ENCODE measurements at places on chromosomes 4 and X.

DNA sequence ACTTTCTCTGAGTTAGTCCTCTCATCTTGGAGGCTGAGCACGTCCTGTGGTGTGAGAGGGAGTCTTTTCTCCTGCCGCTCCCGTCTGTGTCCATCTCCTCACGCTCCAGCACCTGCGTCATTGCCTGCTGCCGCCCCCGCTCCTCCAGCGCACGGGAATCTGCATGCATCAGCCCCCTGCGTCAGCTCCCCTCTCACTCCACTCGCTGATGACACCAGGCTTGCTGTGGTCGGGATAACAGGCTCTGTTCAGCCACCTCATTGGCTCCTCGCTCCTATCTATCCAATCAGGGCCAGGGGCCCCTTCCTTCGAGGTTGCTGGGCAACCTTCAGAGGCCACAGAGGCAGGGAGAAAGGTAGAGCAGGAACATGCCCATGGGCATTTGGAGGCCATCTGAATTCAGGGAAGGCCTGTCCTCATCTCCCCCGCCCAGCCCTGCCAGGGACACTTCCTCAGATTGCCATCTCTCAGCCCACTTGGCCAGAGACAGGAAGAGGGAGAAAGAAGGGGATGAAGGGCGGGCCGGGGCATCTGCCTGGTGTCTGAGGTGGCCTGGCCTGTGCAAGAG is 9.3 kb downstream of the ZNF185 start:
- H3K4me3 ChIP-seq: peak overlapping the region; percentile 53
- H3K27me3 ChIP-seq: no peaks in the 10 kb centered on the region
- H3K4me1 ChIP-seq: no peaks in the 10 kb centered on the region

GRCh38 chr4:185508181-185508580 is 27.1 kb downstream of the PDLIM3 start:
- H3K4me1 ChIP-seq: no peaks in the 10 kb centered on the region
- H3K27me3 ChIP-seq: no peaks in the 10 kb centered on the region
- no peak for DNase-seq
- H3K27ac ChIP-seq: no peak overlapping the region

GRCh38 chr4:6749340-6750171 is 33.0 kb upstream of the KIAA0232 start:
- no peak overlapping the region for H3K27ac ChIP-seq
- H3K36me3 ChIP-seq: no peaks in the 10 kb centered on the region
- no peak for DNase-seq
- no peaks in the 10 kb centered on the region for H3K4me1 ChIP-seq
- H3K27me3 ChIP-seq: no peaks in the 10 kb centered on the region

DNA sequence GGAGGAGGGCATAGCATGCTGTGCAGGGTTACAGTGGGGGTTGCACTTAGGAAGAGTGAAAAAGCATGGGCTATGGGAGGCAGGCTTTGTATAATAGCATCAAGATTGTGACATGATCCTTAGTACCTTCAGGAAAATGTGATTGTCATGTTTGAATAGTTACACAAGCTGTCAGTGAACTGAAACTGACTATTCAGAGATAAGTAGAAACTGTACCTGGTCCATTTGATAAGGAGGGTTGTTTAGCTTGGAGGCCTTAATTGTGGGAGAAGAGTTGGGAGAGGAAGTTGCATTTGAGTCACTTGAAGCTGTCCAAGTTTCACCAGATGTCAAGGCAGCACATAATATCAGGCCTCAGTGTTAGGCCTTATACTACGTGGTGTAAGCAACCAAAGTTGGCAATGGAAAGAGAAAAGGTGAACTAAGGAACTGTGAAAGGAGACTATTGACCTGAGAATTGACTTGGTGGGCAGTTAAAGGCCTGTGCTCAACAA is 85.0 kb downstream of the TEX13C start:
- H3K4me1 ChIP-seq: no peaks in the 10 kb centered on the region
- DNase-seq: no peak

- no peak for DNase-seq
- H3K4me1 ChIP-seq: no peaks in the 10 kb centered on the region
- H3K36me3 ChIP-seq: no peaks in the 10 kb centered on the region
- H3K4me3 ChIP-seq: no peak overlapping the region
Observed at GRCh38 chr4:163665521-163666331, 171.2 kb downstream of the TMA16 start.

DNA sequence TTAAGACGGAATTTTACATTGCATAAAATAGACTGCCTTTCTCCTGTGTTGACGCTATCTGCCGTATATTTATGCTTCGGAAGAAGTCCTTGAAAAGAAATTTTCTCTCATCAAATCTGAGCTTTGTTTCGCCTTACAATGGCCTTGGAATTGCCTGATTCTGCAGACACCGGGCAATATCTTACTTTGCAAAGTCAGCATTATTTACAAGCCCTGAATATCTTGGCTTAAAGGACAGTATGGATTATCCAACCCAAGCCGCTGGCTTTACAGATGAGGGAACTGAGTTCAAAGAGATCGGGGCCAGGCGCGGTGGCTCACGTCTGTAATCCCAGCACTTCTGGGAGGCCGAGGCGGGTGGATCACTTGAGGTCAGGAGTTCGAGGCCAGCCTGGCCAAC is 1.1 kb upstream of the MANBA start:
- H3K27ac ChIP-seq: no peak overlapping the region
- H3K4me3 ChIP-seq: peak overlapping the region; percentile 79
- no peaks in the 10 kb centered on the region for H3K36me3 ChIP-seq
- H3K4me1 ChIP-seq: no peaks in the 10 kb centered on the region
- no peak for DNase-seq

- DNase-seq: no peak
- H3K27ac ChIP-seq: no peak overlapping the region
- H3K4me1 ChIP-seq: no peaks in the 10 kb centered on the region
- no peaks in the 10 kb centered on the region for H3K36me3 ChIP-seq
Observed at GRCh38 chr4:70634482-70634881, 5.9 kb downstream of the ENAM start.

- H3K27ac ChIP-seq: no peak overlapping the region
- no peak for DNase-seq
- H3K4me3 ChIP-seq: no peak overlapping the region
Observed at GRCh38 chr4:177214935-177215334, 94.7 kb upstream of the NEIL3 start.

- DNase-seq: no peak
- H3K27me3 ChIP-seq: no peaks in the 10 kb centered on the region
- H3K4me3 ChIP-seq: no peak overlapping the region
- H3K36me3 ChIP-seq: no peaks in the 10 kb centered on the region
- H3K27ac ChIP-seq: no peak overlapping the region
- no peaks in the 10 kb centered on the region for H3K4me1 ChIP-seq
Observed at GRCh38 chr4:88674979-88675378, 22.6 kb downstream of the NAP1L5 start.

- H3K27ac ChIP-seq: no peak overlapping the region
- H3K36me3 ChIP-seq: no peaks in the 10 kb centered on the region
- no peak for DNase-seq
- no peaks in the 10 kb centered on the region for H3K27me3 ChIP-seq
Observed at GRCh38 chrX:131264053-131264452, 25.1 kb downstream of the IGSF1 start.

GRCh38 chrX:22136711-22137110 is 104.6 kb downstream of the PHEX start:
- DNase-seq: no peak
- H3K27ac ChIP-seq: no peak overlapping the region
- H3K4me3 ChIP-seq: no peak overlapping the region
- H3K36me3 ChIP-seq: no peaks in the 10 kb centered on the region

DNA sequence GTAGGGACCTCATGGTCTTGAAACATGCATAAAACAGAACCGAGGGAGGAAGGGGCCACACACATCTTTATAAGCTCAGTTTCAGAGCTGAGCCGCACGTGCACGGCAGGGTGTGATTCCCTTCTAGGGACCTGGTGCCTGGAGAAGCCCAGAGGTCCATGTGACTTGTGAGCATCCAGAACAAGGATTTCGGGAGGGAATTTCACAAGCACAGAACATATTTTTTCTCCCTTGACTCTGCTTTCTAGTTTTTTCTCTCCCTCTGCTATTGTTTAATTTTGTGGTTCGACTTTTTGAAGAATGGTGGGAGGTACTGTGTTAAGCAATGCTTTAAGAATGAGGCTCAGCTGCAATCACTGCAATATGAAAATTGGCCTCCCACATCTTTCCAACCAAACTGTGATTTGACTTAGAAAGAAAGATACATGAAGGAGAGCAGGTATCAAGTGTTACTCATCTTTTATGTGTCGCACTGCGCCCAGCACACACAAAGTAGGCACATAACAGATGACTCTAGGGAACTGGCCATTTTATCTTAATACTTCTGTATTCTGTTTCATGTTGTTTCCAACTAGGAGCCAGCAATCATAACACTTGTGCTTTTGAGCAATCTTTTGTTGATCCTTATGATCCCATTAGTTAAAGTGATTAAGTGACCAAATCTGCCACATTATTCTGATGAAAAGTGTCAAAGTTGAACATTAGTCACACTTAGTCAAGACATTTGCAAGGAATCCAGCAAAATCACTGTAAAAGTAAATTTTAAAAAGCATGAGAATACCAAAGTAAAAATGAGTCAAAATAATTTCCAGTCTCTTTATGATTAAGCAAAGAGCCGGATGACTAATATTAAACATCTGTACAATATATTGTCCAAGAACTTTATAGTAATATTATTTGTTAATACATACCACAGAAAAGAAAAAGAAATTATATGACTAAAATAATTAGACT is 86.4 kb downstream of the SHISA3 start:
- no peak overlapping the region for H3K4me3 ChIP-seq
- DNase-seq: no peak
- no peaks in the 10 kb centered on the region for H3K27me3 ChIP-seq
- no peak overlapping the region for H3K27ac ChIP-seq

DNA sequence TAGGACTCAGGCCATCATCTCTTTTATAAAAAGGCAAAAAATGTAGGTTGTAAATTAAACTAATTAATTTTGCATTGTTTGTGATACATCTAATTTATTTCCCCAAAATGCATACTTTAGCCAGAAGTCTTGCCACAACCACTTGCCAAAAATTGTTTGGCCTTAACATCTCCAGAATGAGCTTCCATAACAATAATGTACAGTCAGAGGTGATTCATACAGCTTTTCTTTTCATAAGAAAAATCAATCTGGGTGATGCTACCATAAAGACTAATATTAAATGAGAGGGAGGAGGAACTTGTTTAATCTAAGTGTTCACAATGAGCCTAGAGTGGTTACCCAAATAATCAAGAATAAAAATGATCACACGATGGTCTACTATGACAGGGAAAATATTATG is 59.3 kb downstream of the AMMECR1 start:
- no peak overlapping the region for H3K4me3 ChIP-seq
- no peak for DNase-seq
- H3K27ac ChIP-seq: no peak overlapping the region

GRCh38 chr4:137533855-137534254 is 1.6 kb upstream of the PCDH18 start:
- H3K4me1 ChIP-seq: peaks cover 16% of the 10 kb centered on the region
- no peak overlapping the region for H3K4me3 ChIP-seq
- H3K27ac ChIP-seq: no peak overlapping the region

DNA sequence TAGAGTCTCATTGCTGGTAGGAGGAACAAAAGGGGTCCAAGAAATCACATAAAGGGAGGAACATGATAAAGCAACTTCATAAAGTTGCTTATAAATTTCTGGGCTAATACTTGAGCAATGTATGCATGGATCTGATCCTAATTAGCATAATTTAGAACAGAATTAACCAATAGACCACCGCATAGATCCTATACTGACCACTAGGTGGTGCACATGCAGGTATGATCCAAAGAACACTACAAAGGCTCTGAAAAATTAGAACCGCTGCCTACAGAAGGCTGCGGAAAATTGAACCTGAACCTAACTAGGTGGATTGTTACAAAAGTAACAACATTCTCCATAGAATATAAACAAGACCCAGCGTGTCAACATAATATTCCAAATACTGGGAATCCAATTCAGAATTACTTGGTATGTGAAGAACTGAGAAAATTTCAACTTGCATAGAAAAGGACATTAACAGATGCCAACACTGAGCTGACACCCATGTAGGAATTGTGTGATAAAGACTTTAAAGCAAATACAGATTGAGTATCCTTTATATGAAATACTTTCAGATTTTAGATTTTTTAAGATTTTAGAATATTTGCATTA is 23.3 kb downstream of the BRCC3 start:
- DNase-seq: no peak
- H3K36me3 ChIP-seq: no peaks in the 10 kb centered on the region
- no peak overlapping the region for H3K27ac ChIP-seq
- no peaks in the 10 kb centered on the region for H3K27me3 ChIP-seq
- no peak overlapping the region for H3K4me3 ChIP-seq

- no peak overlapping the region for H3K4me3 ChIP-seq
- peaks cover 5% of the 10 kb centered on the region for H3K4me1 ChIP-seq
- peaks cover 4% of the 10 kb centered on the region for H3K36me3 ChIP-seq
- no peak for DNase-seq
- no peak overlapping the region for H3K27ac ChIP-seq
- no peaks in the 10 kb centered on the region for H3K27me3 ChIP-seq
Observed at GRCh38 chr4:151716324-151716723, 44.5 kb downstream of the GATB start.

GRCh38 chr4:37805091-37805490 is 21.4 kb upstream of the PGM2 start:
- no peaks in the 10 kb centered on the region for H3K4me1 ChIP-seq
- DNase-seq: no peak
- no peaks in the 10 kb centered on the region for H3K27me3 ChIP-seq

GRCh38 chr4:109699553-109700225 is 3.6 kb downstream of the CASP6 start:
- no peaks in the 10 kb centered on the region for H3K27me3 ChIP-seq
- H3K4me3 ChIP-seq: no peak overlapping the region
- peaks cover 17% of the 10 kb centered on the region for H3K36me3 ChIP-seq
- H3K27ac ChIP-seq: no peak overlapping the region

DNA sequence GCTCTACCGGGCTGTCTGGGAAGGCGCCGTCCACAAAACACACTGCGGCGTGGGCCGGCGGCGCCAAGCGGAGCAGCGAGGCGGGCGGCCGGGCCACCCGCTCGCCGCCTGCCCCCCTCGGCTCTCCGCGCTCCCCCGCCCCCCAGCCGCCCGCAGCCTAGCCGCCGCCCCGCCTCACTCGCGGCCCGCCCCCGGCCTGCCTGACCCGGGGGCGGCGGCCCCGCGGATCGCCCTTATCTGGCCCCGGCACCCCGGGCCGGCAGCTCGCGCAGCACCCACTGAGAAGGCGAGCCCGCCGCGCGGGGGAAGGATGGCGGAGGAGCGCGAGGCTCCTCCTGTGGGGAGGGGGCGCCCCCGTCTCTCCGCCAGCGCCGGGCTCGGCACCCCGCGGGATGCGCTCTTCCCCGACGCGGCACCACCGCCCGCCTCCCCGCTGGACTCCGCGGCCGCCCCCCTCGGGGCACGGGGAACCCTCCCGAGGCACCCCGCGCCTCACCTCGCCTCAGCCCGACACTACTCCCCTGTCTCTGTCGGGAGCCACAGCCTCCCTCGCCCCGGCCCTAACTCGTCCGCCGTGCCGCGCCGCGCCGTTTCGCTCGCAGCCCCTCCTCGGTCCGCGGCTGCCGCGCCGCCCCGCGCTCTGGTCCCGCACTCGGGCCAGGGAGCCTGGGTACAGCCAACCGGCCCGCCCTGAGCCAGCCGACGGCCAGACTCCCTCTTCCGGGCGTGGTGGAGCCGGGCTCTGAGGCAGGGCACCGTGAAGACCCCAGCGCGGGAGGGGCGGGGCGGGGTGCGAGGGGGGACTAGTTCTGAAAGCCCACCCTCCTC is 566 bp downstream of the ATP11C start:
- no peaks in the 10 kb centered on the region for H3K4me1 ChIP-seq
- no peaks in the 10 kb centered on the region for H3K36me3 ChIP-seq
- DNase-seq: no peak
- H3K4me3 ChIP-seq: peak overlapping the region; percentile 78
- peak overlapping the region; percentile 79 for H3K27ac ChIP-seq

GRCh38 chrX:146707781-146708180 is 101.8 kb upstream of the CXorf51B start:
- no peak overlapping the region for H3K4me3 ChIP-seq
- H3K4me1 ChIP-seq: no peaks in the 10 kb centered on the region
- no peak overlapping the region for H3K27ac ChIP-seq
- peak; percentile 46 for DNase-seq
